ENCODE measurements at places on chromosomes 3 and 15.

DNA sequence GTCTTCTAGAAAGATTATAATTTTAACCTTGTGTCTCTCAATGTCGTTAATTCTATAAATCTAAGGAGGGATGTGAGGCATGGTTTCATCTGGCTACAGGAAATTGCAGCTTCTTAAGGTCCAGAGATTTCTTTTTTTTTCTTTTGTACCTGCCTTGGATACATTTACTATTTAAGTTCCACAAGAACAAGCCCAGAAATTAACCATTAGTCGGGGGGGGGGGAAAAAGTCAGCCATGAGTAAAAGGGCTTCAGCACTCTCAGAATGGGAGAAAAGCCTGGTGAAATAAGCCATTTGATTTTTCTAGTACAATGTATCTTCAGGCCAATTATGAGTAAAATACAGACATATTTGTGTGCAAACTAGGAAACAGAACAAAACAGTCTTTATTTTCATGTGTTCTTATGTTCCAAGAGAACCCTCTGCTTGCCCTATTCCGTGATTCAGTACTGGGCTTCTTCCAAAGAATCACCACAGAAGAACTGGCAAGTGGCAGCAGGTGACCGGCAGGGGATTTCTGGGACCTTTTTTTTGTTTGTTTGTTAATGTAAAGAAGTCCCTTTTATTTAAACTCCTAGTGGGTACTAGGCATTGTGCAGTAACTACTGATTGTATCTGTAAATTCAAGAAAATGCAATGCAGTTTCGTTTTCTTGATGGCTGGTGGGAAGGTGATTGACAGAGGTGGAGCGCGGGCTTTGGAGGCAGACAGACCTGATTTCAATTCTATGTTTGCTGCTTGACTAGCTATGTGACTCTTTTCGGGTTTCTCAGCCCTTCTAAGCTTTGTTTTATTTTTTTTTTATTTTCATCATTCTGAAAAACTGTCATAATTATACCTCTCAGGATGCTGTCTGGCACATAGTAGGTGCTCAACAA lies 82.5 kb downstream of the PEX5L start:
- no peak for DNase-seq

GRCh38 chr3:188473045-188473444 lies 319.1 kb downstream of the LPP start:
- DNase-seq, result no peak

DNA sequence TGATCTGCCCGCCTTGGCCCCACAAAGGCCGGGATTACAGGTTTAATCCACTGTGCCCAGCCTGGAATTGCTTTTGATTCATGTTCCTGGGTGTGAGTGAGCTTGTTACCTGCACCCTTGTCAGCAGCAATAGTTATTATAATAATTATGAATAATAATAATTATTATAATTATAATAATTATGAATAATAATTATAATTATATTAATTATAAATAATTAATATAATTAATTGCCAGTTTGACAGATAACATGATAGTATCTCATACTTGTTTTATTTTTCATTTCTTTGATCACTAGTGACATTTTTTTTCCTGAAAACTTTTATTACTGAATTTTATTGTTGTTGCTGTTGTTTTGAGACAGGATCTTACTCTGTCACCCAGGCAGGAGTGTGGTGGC lies 21.1 kb upstream of the TRAK1 start:
- DNase-seq, result no peak

DNA sequence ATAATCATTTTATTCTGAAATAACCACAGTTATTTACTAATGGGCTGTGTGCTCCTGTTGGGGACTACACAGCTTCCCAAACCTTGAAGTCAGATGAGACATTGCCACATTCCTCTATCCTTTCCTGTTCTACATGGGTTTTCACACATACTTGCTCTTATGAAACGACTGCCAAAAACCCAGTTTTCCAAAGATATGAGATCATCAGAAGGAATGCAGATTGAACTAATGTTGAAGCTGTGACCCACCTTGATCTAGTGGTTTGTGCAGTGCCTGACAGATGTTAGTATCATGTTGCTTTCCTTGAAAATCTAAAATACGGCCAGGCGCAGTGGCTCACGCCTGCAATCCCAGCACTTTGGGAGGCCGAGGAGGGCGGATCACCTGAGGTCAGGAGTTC lies 144.6 kb downstream of the VGLL4 start:
- DNase-seq, result peak; percentile 67

DNA sequence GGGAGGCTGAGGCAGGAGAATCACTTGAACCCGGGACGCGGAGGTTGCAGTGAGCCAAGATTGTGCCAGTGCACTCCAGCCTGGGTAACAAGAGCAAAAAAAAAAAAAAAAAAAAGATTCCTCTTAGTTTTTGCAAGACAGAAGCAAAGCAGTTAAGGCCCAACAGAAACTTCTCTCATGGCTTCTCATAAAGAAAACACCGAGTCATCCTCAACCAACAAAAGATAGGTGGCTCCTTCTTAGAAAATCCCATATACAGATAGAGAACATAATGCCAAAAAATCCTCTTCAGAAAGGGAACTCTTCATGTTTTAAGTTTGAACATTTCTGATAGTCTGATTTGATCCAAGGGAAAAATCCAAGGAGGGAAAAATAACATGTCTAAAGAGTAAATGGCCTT lies 12.5 kb upstream of the SKIL start:
- DNase-seq, result no peak

GRCh38 chr3:134357914-134358811 lies 16.1 kb downstream of the AMOTL2 start:
- peak; percentile 98 for DNase-seq

DNA sequence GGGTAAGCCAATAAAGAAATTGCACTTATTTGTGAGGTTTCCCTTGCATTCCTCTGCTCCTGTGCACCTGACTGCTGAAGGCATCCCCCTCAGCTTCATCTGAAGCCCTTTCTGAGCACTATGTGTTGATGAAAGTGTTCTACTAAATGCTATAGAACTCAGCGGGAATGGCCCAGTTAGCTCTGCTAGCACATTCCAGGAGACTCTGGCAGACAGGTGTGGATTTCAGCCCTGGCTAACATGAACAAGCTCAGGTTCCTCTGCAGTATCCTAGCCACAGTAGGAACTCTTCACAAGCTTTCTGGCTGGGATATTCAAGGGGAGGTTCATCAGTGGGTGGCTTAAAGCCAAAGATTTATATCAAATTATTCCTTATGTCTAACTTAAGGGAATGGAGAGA lies 265.5 kb downstream of the RORA start:
- no peak for DNase-seq

DNA sequence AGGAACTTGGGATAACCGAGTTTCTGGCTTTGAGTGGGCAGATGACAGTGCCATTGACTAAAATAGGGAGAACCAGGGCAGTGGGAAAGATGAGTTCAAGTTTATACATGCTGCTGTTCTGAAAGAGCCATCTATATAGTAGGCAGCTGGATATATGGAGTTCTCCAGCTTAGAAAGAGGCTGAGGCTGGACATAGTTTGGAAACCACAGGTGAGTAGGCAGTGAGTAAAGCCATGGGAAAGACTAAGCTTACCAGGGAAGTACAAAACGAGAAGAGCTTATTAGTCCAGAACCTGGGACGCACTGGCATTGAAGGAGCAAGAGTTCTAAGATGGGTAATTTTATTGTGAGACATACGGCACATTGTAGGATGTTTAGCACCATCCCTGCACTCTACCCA lies 54.2 kb downstream of the MSL2 start:
- DNase-seq, result no peak

DNA sequence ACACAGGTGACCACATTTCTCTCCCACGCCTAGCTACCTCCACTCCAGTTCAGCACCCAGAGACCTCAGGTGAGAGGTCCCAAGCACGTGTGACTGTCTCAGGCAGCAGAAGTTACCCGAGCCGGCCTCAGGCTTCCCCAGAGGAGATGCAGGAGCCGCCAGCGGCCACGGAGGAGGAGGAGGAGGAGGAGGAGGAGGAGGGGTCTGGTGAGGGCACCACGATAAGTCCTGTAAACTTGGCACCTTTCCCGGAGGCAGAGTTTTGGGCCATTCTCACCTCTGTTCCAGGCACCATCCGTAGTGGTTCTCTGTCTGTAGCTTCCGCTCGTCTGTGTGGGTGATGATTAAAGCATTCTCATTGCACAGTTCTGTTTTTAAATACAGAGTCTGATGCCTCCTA lies 56.1 kb downstream of the CCK start:
- no peak for DNase-seq

- no peak for DNase-seq
These were observed 246.1 kb upstream of the KCNH8 start for GRCh38 chr3:18902081-18902793.

DNA sequence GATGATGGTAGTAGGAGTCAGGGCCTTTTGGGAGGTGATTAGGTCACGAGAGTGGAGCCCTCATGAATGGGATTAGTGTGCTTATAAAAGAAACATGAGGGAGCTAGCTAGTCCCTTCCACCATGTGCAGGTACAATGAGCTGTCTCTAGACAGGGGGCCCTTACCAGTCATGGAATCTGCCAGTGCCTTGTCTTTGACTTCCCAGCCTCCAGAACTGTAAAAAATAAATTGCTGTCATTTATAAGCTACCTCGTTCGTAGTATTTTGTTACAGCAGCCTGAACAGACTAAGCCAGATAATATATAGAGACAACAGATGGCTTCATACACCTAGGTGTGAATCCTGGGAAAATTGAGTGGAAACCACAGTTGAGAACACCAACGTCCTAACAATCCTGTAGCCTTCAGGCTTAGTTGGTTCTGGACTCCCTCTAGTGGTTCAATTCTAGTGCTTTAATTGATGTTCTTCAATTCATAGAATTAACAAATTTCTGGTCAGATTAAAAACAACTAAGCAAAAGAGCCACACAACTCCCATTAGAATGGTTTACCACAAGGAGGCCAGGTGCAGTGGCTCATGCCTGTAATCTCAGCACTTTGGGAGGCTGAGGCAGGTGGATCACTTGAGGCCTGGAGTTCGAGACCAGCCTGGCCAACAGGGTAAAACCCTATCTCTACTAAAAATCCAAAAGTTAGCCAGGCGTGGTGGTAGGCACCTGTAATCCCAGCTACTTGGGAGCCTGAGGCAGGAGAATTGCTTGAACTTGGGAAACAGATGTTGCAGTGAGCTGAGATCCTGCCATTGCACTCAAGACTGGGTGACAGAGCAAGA lies 21.3 kb upstream of the GATM start:
- peak; percentile 68 for DNase-seq

DNA sequence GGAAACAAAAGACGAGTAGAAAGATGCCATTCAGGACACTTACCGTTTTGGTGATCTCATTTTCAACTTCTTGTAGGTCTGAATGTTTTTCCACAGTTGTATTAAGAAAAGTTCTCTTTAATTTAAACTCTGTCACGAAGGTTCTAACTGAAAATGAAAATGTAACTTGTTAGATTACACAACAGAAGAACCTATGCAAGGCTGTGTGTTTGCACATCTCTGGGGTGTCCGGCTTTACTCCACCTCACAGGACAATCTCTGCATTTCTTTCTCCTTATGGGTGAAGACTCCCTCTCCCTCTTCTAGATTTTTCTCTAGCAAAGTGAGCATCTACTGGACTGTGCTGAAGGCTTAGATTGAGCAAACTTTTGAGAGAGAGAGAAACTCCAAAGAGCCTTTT lies 50.6 kb downstream of the HEG1 start:
- DNase-seq, result no peak

- DNase-seq, result no peak
These were observed 12.0 kb upstream of the LINGO1 start for GRCh38 chr15:77644543-77645247.

GRCh38 chr15:70576276-70576675 lies 187.1 kb downstream of the UACA start:
- DNase-seq, result no peak

DNA sequence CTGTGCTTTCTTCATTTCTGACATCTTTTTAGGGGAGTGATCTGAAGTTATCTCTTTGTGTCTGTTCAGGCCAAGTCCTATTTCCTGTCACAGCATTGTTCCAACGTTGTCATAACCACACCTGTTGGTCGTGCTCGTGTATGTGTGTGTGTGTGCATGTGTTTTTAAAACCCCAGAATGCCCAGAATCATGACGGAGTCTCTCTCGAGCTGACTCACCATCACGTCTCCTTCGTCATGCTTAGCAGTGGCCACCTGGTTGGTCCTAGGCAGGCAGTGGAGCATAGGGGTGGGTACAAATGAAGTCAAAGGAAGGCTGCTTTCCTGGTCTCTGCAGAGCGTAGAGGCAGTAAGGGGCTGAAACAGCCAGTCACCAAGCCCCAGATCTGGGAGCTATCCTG lies 126.8 kb upstream of the ABHD17C start:
- DNase-seq, result peak; percentile 71

- no peak for DNase-seq
These were observed 12.4 kb downstream of the MYO1E start for GRCh38 chr15:59360305-59360704.

- no peak for DNase-seq
These were observed 51.3 kb upstream of the MTMR10 start for GRCh38 chr15:31042751-31043150.

GRCh38 chr3:107718547-107718946 lies 195.8 kb downstream of the BBX start:
- DNase-seq, result no peak

GRCh38 chr3:29382409-29382808 lies 101.5 kb downstream of the RBMS3 start:
- no peak for DNase-seq

DNA sequence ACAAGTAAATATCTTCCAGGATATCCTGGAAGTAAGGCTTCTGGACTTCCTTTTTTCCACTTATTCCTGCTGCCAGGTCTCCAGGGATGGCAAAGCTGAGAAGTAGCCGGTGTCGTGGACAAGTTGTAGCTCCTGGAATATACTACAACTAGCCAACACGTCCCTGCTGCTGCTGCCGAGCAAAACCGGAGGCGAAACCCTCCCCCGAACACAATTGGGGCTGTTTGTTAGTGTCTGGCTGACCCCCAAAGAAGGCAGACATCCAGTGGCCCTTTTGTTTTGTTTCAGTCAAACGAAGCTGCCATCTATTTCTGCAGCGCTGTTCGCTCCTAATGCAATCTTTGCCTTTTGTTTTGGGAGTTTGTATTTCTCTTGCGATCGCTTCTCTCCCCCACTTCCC lies 45.3 kb upstream of the EIF5A2 start:
- DNase-seq, result no peak

All from myocyte (in vitro differentiated cells).